Activated CD4-positive, alpha-beta T cell treated with anti-CD3 and anti-CD28 coated beads for 36 hours (primary cell): ENCODE measurements at places on chromosomes 7 and 10. TPM values are rescaled to one million over a fixed set of nuclear protein-coding genes. Genes with fewer than 3 reads are reported as not detected.

DNA sequence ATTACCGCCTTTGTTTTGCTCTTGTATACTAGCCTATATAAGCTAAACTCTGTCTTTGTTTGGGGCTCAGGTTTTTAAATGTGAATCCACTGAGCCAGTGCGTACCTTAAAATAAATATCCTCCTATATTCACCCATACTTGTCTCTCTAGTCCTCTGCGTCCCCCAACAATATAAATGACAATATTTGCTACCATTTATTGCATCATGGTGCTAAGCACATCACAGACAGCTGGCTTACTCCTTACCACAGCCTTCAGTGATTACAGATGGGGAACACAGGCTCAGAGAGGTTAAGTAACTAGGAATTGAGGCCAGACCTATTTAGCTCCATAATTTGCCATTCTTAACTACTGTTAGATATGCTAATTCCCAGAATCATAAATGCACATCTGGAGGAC is 3.4 kb upstream of the ADCK2 start:
- peaks cover 15% of the 10 kb centered on the region for H3K4me1 ChIP-seq
- H3K36me3 ChIP-seq: no peaks in the 10 kb centered on the region
- H3K27ac ChIP-seq: no peak overlapping the region
- H3K4me3 ChIP-seq: no peak overlapping the region
- H3K27me3 ChIP-seq: no peaks in the 10 kb centered on the region

DNA sequence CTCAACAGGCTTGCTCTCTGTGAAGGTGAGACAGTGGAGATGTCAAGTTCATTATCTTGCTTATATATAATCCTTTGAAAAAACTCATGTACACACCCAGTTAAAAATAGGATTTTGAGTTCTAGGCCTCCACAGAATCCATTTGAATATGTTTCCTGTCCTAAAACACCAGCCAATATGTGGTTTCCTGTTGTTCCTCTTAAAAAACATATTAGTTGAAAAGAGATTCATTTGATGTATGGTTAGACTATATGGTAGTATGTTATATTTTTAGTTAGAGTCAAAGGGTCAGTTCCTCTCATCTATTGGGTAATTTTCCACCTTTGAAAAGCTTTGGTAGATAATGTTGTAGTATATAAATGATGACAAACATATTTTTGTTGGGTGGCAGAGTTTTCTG is 16.0 kb downstream of the PPP1R9A start:
- H3K4me3 ChIP-seq: no peak overlapping the region
- H3K27ac ChIP-seq: no peak overlapping the region
- no peak for DNase-seq
- no peaks in the 10 kb centered on the region for H3K4me1 ChIP-seq
- no peaks in the 10 kb centered on the region for H3K36me3 ChIP-seq
- H3K27me3 ChIP-seq: peaks cover 4% of the 10 kb centered on the region

Gene COBL
- not detected for total RNA-seq

DNA sequence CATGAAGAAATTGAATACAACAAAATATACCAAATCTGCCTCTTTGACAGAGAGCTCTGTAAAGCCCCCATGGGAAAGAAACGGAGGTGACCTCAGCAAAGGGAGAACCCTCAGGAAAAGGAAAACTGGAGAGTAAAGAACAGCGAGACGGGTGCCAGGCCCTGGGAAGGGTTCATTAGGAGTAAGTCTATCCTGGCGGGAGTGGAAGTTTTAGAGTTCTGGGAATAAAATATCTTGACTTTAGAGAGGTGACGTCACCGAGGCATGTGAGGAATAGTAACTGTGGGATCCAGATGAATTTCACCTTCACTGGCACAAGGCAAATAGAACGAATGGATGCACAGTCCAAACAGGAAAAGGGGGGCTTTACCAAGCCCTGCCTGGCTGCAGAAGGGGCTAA is 362.8 kb upstream of the IGFBP3 start:
- H3K4me3 ChIP-seq: no peak overlapping the region
- DNase-seq: no peak
- H3K27me3 ChIP-seq: no peaks in the 10 kb centered on the region
- no peak overlapping the region for H3K27ac ChIP-seq
- H3K4me1 ChIP-seq: no peaks in the 10 kb centered on the region
- H3K36me3 ChIP-seq: no peaks in the 10 kb centered on the region

- peak within 1 kb of the TSS; percentile 40 for H3K27ac ChIP-seq
- H3K4me3 ChIP-seq: peak within 1 kb of the TSS; percentile 67
- peaks cover 24% of the 10 kb centered on the region for H3K4me1 ChIP-seq
- H3K27me3 ChIP-seq: peaks cover 4% of the 10 kb centered on the region
- peak; percentile 45 for DNase-seq
These were observed at the start of gene PRTFDC1 for GRCh38 chr10:24952143-24952706. TSS of gene PRTFDC1 (minus strand) at chr10:24952606. CDS start at chr10:24952575, 31 bp downstream.

DNA sequence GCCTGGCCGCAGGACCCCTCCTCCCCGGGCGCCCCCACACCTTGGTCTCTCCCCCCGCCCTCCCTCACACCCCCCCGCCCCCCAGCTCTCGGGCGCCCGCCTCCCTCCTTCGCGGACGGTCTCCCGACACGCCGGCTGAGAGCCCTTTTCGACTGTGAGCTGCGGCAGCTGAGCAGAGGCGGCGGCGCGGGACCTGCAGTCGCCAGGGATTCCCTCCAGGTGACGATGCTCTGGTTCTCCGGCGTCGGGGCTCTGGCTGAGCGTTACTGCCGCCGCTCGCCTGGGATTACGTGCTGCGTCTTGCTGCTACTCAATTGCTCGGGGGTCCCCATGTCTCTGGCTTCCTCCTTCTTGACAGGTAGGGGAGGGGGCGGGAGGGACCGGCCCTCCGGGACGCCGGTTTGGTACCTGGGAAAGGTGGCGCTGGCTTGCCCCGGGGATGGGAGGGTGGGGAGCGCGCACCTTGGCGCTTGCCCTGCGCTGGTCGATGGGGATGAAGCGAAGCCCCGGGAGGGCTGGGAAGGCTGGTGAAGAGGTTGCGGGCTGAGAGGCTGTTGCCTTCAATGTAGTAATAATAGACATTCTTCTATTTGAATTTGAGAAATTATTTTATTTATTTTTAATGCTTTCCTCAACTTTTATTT is at the start of gene BMPER:
Gene BMPER (plus strand): TSS at position 151 of the 644 bp plus-strand sequence. CDS start 75 bp downstream, at position 226.
- H3K4me3 ChIP-seq: peak within 1 kb of the TSS; percentile 59
- peaks cover 9% of the 10 kb centered on the region for H3K4me1 ChIP-seq
- no peak within 1 kb of the TSS for H3K27ac ChIP-seq
- peaks cover 53% of the 10 kb centered on the region for H3K27me3 ChIP-seq
- H3K36me3 ChIP-seq: no peaks in the 10 kb centered on the region
- peak; percentile 55 for DNase-seq

- no peak overlapping the region for H3K27ac ChIP-seq
- H3K36me3 ChIP-seq: peaks cover 2% of the 10 kb centered on the region
- H3K27me3 ChIP-seq: no peaks in the 10 kb centered on the region
- H3K4me1 ChIP-seq: peaks cover 26% of the 10 kb centered on the region
- H3K4me3 ChIP-seq: no peak overlapping the region
These were observed 22.2 kb downstream of the GSAP start for GRCh38 chr7:77393954-77394353.

GRCh38 chr10:19702215-19702614 is 114.0 kb upstream of the PLXDC2 start:
- no peaks in the 10 kb centered on the region for H3K36me3 ChIP-seq
- no peak overlapping the region for H3K27ac ChIP-seq
- no peak for DNase-seq
- H3K27me3 ChIP-seq: no peaks in the 10 kb centered on the region

- no peaks in the 10 kb centered on the region for H3K4me1 ChIP-seq
- no peak overlapping the region for H3K27ac ChIP-seq
- no peaks in the 10 kb centered on the region for H3K27me3 ChIP-seq
These were observed 33.6 kb downstream of the DNMBP start for GRCh38 chr10:99975942-99976809.

Gene SLC18A2
- 0.14 TPM for total RNA-seq

Gene HERC4
- total RNA-seq: 50.8 TPM

GRCh38 chr7:87155788-87156187 is 3.5 kb downstream of the DMTF1 start:
- no peak overlapping the region for H3K27ac ChIP-seq
- H3K36me3 ChIP-seq: peaks cover 28% of the 10 kb centered on the region
- no peaks in the 10 kb centered on the region for H3K27me3 ChIP-seq
- DNase-seq: no peak
- no peak overlapping the region for H3K4me3 ChIP-seq

DNA sequence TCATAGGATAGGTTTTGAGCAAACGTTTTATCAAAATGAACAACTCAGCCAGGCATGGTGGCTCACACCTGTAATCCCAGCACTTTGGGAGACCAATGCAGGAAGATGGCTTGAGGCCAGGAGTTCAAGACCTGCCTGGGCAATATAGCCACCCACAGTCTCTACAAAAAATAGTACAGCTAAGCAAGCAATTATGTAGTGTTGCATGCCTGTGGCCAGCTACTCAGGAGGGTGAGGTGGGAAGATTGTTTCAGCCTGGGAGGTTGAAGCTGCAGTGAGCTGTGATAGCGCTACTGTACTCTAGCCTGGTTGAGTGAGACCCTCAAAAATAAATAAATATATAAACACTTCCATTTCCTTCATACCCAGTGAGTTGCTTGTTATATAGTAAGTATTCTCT is 67.1 kb downstream of the LSMEM1 start:
- H3K4me1 ChIP-seq: no peaks in the 10 kb centered on the region
- no peak overlapping the region for H3K4me3 ChIP-seq
- DNase-seq: no peak
- no peak overlapping the region for H3K27ac ChIP-seq

DNA sequence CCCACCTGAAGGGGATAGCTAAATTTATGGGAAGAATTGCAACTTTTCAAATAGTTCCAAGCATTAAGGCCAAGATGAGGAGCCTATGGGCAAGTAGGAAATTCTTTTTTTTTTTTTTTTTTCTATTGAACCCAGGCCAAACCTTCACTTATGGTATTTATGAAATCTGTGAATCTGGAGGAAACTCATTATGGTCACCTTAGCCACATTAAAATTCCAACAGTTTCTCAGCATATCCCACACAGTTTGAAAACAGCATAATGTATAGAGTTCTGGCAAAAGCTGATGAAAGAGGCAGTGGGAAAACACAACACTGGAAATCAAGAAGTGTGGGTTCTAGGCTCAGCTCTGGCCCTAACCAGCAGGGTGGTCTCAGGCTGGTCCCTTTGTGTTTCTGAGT is 236.9 kb downstream of the PTEN start:
- no peak for DNase-seq
- H3K27ac ChIP-seq: no peak overlapping the region
- peaks cover 2% of the 10 kb centered on the region for H3K4me1 ChIP-seq
- H3K36me3 ChIP-seq: no peaks in the 10 kb centered on the region

Gene USP54
- 4.5 TPM for total RNA-seq

DNA sequence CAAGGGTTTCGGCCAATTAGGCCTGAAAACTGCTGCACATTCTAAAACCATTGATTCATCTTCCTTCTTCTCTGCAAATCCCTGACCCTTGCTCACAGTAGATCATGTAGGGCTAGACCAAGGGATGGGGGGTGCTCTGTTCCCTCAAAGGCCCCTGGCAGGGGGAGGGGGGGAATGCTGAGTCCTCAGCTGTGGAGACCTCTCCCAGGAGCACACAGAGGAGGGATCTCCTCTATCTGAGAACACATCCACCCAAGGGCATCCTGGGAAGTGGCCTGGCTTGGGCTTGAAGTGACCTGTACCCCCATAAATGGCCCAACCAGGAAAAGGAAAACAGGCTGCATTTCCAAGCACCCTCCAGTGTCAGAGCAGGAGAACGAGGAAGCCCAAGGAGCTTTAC is 1.0 kb upstream of the CDHR1 start:
- peaks cover 26% of the 10 kb centered on the region for H3K27me3 ChIP-seq
- H3K4me3 ChIP-seq: no peak overlapping the region
- no peak overlapping the region for H3K27ac ChIP-seq
- peaks cover 13% of the 10 kb centered on the region for H3K4me1 ChIP-seq
- no peak for DNase-seq
